ENCODE measurements at places on chromosomes 2 and 18.

- no peak for DNase-seq
Observed at GRCh38 chr2:72929010-72929409, 11.7 kb downstream of the EMX1 start.

DNA sequence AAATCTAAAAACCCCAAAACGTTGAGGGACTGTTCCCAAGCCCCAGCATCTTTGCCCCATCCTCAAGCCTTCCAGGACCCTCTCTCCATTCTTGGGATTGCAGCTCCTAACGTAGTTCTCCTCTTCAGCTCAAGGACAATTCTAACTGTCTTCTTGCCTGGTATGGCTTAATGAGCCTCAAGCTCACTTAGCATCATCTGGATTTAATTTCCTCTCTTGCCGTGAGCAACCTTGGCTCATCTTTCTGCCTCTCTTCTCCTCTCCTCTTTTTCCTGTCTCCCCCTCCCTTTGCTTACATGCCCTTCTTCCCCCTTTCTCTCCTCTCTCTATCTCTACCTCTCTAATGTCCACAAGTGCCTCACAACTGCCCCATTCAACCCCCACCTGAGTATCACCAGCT is 44.2 kb downstream of the TACR1 start:
- no peak for DNase-seq

DNA sequence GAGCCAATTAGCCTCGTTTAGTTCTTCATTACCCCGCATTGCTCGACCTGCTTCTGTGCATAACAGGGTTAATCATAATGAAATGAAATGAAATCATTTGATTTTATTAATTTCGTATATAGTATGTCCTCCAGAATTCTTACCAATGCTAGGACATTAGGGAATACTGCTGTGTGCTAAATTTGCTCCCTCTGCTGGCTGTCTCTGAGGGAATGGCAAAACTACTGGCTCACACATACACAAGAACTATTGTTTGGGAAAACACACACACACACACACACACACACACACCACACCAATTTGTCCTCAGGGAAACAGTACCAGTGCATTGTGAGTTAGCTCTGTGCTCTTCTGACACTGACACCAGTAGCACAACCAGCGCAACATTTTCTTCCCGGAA is 273.3 kb upstream of the TCF4 start:
- DNase-seq = peak; percentile 40

GRCh38 chr18:32877371-32877770 is 104.5 kb upstream of the KLHL14 start:
- no peak for DNase-seq

DNA sequence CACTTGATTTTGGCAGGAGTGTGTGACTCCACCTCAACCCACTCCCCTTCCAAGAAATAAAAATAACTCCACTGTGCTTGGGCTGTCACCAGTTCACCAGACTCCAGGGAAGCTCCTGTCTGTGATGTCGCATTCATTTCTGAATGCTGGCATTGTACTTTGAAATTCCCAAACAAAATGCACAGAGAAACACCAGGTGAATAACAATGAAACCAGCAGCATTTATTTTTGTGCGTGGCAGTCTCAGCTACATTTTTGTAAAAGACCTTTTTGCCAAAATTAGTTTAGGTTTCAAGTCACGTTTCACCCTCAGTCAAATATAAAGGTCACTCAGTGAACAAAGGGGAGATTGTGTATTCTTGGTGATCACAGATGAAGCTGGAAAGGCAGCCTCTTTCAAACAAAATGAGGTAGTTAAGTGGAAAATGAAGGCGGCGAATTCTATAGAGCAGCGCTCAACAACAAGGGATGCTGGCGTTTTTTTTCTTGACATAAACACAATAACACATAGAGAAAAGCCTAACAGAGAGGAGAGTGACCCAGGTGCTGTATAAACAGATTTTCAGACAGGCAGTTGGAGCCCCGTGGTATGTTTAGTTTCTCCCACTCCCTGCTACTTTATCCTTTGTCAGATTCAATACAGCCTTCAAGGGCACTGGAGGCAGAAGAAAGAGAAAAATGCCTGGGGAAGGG is 210.3 kb upstream of the GCFC2 start:
- DNase-seq = no peak

GRCh38 chr2:234528410-234529148 is 31.7 kb upstream of the ARL4C start:
- DNase-seq = no peak

DNA sequence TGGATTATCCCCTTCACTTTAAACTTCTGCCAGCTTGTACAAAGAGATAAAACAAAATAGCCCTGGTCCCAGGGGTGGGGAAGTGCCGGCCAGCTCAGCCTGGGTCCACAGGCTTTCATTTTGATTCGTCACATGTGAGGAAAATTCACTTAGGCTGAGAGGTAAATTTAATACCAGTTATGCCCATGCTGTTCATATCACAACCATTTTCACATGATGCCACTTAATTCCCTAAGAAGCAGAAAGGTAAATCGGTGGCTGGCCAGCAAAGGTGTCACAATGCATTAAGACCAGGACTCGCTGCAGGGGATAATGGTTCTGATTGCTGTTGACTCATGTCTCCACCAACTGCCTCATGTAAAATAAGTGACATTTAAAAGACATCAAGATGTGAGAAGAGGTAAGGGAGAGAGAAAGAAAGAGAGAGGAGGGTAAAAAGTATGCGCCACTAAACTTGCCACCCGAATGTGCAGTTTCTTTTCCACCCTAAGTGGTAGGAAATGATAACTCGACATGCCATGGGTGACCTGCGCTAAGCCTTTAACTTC is 261.0 kb upstream of the SIX3 start:
- DNase-seq = no peak

GRCh38 chr18:67081482-67082211 is 434.9 kb downstream of the DSEL start:
- DNase-seq = no peak

DNA sequence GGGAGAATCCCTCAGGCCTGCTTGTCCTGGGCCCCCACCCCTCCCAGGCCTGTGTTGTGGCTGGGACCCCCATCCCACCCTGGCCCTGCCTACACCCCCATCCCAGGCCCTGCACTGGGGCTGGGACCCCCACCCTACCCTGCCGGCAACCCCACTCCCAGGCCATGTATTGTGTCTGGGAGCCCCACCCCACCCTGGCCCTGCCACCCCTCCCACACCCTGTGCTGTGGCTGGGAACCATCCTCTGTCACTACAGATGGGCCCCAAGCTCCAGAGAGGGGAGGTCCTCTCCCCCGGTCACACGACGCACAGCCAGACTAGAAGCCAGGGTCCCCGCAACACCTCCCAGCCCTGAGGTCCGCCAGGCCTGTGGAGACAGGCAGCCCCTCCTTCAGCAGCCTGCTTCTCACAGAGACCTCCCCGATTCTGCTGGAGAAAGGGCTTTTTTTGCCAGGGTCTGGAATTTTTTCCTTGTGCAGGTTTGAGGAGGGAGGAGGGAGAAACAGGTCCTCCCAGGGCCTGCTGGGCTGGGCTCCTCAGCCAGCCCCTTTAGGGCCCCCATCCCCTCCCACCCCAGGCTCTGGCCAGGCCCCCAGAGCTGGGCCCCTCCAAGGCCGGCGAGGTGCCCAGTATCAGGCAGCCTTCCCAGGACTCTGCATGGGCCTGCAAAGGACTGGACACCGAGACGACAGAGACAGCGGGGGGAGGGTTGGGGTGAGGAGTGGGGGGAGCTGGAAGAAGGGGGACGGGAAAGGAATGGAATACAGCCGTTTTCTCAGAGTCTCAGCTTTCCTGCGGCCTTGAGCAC is 28.0 kb downstream of the KIF1A start:
- no peak for DNase-seq

GRCh38 chr2:107607473-107607872 is 219.2 kb upstream of the RGPD4 start:
- no peak for DNase-seq

DNA sequence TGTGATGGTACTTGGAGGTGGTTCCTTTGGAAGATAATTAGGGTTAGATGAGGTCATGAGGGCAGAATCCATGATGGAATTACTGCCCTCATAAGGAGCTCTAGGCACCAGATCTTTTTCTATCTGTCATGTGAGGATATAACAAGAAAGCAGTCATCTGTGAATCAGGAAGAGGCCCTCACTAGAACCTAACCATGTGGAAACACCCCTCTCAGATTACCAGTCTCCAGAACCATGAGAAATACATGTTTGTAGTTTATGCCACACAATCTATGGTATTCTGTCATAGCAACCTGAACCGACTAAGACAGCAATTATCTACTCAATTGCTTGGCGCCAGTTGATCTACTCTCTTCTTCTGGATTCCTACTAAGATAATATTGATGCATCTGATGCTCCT is 2.4 kb upstream of the SERPINB10 start:
- no peak for DNase-seq

GRCh38 chr2:172562298-172562697 is 6.4 kb downstream of the PDK1 start:
- DNase-seq = no peak

GRCh38 chr2:155599834-155600233 is 732.7 kb downstream of the NR4A2 start:
- no peak for DNase-seq

DNA sequence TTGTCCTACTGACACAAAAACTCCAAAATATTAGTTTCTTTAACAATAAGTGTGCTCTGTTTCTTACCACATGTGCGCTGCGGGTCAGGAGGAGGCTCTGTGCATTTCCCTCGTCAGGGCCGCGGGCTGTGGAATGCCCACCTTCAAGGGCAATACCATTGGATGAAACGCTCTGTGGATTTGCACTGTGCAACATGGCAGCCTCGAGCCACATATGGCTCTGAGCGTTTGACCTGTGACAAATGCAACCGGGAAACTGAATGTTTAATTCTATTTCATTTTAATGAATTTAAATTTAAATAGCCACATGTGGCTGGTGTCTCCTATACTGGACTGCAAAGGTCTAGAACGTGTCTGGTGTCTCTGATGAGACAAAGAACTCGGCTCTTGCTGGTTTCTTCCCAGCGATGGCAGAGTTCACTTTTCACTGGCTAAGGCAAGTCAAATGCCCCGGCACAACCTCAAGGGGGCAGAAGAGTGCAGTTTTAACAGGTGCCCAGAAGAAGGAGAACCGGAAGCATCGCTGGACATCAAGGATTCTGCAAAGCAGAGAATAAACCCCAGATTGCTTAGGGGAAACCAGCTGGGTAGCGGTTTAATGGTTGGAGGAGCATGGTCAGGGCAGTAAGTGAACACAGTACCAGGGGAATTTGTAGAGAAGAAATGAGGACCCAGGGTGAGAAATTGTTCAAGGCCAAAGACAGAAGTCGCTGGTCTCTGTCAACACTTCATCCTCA is 37.0 kb upstream of the TMEM18 start:
- DNase-seq = peak; percentile 50

- no peak for DNase-seq
Observed at GRCh38 chr18:52082246-52082645, 257.8 kb upstream of the DCC start.

DNA sequence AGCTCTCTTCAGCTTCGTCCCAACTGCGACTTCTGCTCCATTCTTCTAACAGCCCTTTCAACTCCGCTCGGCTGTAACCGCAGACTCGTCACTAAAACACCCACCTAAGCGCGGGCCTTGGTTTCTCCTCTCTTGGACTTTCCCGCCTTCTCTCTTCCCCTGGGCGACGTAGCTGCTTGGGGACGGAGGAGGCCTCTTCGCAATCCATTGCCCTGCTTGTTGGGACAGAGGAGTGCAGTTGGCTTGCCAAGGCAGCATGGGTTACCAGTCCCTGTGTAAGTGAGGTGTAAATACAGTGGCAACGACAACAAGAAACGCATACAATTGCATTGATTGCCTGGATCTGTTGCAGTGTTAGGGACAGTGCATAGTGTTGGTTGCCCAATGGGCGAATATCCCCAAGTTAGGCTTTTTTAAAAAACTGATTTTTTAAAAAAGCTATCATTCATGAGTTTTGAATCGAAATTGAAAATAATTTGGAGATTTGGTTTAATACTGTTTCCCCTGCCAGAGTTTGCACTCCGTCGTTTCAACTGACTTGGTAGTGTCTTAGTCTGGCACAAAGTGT is 484 bp upstream of the DARS1 start:
- no peak for DNase-seq

GRCh38 chr2:184879671-184880070 is 281.3 kb downstream of the ZNF804A start:
- DNase-seq = peak; percentile 8

DNA sequence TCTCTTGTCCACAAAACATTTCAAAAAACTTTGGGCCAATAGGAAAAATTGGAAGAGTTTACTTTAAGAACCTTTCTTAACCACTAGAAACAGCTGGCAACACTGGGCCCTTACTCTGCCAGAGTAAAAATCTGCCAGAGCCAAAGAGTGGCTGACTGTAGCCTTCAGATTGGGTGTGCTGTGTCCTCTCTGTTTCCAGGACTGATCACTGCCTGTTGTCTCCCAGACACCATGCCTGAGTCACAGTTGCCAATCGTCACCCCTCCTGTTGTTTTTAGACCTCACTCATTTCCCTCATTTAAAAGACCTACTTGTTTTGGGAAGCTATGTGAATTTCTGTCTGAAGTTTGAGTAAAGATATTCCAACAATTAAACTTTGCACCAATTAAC is 159.1 kb downstream of the PPP1R1C start:
- DNase-seq = no peak

- no peak for DNase-seq
Observed at GRCh38 chr2:173866874-173867618, 98.1 kb downstream of the SP3 start.

GRCh38 chr2:200278694-200279316 is 27.7 kb upstream of the SPATS2L start:
- DNase-seq = no peak

DNA sequence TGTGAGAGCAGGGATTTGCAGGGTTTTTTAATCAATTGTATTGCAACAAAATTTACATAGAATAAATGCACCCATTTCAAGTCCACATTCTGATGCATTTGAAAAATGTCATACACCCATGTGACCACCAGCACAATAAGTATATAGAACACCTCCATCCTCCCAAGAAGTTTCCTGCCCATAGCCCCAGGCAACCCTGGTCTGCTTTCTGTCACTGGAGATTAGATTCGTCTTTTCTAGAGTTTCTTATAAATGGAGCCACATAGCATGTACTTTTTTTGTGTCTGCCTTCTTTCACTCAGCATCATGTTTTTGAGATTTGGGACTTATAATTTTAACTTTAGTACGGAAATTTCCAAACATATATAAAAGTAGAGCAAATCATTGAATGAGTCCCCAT is 127.2 kb upstream of the EPAS1 start:
- DNase-seq = no peak

- DNase-seq = peak; percentile 15
Observed at GRCh38 chr2:187453078-187453641, 5.1 kb upstream of the CALCRL start.

- no peak for DNase-seq
Observed at GRCh38 chr2:40457837-40458236, 5.9 kb upstream of the SLC8A1 start.

DNA sequence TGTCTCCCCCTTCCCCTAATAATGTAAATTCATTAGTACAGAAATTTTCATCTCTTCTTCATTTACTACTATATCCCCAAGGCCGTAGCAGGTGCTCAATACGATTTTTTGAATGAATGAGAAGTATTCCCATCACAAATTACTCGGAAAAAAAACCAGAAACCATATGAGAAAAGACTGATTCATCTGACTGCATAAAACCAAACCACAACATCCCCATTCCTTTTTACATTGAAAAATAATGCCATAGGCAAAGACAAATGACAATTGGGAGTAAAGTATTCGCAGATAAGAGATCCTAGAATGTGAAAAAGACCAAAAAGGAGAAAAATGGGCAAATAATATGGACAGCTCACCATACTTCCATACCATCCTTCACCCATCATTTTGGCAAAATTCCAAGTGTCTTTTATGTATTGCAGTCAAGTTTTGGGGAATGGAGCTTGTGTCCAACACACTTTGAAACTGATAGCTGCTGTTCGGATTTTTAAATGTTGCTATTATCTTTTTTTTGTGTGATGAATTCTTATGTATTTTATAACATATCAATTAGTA is 1.5 kb downstream of the ZC3H8 start:
- DNase-seq = no peak

All from H4 (cell line).